GM12891 (cell line): ENCODE measurements at places on chromosomes 1 and 21.
A peak's percentile ranks its signal among the peaks of the same experiment; 100 is the strongest.

GRCh38 chr1:239155466-239156091 is 230.8 kb upstream of the CHRM3 start:
- no peak for DNase-seq

DNA sequence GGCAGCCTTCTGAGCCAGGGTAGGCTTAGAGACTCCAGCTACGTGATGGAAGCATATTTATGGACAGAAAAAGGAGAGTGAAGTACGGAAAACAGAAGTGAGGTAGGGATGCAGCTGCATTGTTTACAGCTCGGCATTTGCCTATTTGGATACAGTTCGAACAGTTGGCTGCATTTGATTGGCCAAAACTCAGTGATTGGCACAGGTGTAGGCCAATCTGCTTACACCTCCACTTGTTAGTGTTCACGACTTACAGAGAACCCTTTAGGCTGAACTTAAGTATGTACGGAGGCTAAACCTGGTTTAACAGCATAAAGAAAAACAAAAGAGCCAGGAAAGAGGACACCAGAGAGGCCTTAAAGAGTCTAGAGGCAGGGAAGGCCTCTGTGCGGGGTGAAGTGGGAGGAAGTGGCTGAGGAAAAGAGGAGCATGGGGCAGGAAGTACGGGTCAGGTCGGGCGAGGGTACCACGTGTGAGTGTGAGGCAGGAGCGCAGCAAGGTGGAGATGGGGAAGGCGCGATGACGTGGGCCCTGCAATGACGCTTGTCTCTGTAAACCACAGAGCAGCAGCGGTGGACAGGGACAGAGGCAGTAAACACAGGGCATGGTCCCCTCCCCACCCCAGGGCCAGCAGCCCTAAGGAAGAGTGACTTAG is 32.0 kb downstream of the RSPH1 start:
- DNase-seq = no peak

- DNase-seq = no peak
These were observed 33.8 kb downstream of the KCTD3 start for GRCh38 chr1:215600867-215601266.

GRCh38 chr1:167776151-167776550 is 54.4 kb downstream of the MPZL1 start:
- no peak for DNase-seq

GRCh38 chr1:226653311-226653921 is 85.7 kb downstream of the ITPKB start:
- DNase-seq = no peak

DNA sequence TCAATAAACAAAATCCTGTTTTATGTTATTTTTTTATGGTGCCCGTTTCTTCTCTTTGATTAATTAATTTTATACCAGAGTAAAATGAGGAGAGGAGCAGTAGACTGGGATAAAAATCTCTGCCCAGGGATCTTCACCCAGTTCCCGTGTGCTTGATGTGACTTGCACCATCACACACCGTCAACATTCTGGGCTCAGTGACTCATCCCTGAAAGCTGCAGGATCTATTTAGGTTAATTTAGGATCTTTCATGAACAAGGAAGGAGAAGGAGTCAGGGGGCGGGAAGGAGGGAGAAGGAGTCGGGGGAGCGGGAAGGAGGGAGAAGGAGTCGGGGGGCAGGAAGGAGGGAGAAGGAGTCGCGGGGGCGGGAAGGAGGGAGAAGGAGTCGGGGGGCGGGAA is 182.4 kb downstream of the SMYD3 start:
- no peak for DNase-seq

DNA sequence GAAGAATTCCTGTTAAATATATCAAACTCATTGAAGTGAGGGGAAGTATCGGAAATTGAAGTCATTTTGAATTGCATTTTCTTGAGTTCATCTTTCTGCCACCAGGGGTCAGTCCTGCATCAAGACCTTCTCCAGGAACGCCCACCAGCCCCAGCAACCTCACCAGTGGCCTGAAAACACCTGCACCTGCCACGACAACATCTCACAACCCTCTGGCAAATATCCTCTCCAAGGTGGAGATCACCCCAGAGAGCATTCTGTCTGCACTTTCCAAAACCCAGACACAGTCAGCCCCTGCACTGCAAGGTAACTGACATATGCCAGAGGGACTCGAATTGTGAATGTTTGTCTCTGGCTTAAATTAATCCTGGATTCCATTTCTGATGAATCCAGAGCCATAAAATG is 22.8 kb upstream of the TARS2 start:
- DNase-seq = peak; percentile 60

DNA sequence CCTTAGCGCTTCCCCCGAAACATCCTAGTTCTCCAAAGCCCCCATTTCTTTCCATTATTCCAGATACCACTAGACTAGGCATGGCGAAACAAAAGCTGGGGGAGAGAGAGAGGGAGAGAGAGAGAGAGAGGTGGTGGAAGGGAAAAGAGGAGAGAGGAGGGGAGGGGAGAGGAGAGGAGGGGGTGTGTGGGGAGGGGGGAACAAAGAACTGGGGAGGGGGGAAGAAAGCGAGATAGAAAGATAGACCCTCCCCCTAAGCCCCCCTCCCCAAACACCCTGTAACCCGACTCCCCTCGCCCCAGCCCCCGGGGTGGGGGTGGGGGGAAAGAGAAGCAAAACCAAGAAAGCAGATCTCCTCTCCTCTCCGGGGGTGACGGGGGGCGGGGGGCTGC is 352 bp downstream of the MEX3A start:
- DNase-seq = no peak

DNA sequence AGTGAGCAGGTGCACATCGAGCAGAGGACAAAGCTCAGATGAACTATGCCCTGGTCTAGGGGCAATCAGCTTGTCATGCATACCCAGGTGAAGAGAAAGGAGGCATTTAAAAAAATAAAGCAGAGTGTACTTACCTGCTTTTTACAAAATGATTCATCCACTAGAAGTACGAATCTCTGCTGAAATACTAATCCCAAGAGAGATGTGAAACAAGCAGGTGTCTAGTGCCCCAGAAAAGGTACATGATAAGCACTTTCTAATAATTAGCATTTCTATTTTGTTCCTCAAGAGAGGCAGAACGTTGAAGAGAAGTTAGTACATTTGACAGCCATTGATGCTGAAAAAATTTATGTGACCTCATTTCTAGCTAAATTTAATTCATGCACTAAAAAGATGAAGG is 31.1 kb downstream of the CHODL start:
- no peak for DNase-seq

- peak; percentile 72 for DNase-seq
These were observed 730 bp upstream of the PHF13 start for GRCh38 chr1:6612641-6613360.

GRCh38 chr1:205974712-205975111 is 28.5 kb downstream of the RAB7B start:
- no peak for DNase-seq

- DNase-seq = no peak
These were observed 155.0 kb upstream of the BEND5 start for GRCh38 chr1:48931506-48932192.

- no peak for DNase-seq
These were observed 30.2 kb upstream of the PRSS38 start for GRCh38 chr1:227785094-227785804.

DNA sequence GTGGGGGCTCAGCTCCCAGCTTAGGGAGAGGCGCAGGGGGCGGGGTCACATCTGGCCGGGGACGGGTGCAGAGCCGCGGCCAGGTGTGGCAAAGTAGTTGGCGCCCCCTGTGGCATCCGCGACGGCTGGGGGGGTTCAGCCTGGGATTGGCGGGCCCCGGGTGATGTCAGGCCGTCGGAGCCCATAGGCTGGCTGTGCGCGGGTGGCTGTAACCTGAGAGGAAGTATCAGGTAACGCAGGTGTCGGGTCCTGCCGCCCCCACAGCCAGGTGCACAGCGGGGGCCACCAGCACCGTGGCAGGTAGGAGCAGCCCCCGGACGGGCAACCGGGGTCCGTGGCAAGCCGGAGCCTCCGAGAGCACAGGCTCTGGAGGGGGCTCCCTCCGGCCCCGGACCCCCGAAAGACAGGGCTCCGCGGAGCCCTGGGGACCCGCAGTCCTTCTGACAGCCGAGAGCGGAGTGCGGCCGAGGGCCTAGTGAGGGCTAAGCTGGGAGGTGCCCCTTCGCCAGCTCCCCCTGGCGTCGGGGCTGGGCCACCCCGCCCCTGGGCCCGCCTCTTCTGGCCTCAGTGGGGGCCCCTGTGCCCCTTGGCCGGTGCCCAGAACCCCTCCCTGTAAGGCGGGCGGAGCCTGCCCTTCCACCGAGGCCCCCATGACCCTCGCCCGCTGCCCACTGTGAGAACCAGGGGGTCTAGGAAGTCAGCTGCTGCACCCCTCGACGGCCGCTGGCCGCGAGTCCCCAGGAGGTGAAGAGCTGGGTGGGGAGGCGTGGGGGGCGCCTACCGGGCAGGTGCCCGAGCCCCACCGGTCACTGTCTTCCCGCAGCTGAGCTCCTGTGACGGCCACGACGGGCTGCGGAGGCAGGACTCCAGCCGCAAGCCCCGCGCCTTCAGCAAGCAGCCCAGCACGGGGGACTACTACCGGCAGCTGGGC is 17.9 kb downstream of the TNFRSF25 start:
- DNase-seq = no peak

DNA sequence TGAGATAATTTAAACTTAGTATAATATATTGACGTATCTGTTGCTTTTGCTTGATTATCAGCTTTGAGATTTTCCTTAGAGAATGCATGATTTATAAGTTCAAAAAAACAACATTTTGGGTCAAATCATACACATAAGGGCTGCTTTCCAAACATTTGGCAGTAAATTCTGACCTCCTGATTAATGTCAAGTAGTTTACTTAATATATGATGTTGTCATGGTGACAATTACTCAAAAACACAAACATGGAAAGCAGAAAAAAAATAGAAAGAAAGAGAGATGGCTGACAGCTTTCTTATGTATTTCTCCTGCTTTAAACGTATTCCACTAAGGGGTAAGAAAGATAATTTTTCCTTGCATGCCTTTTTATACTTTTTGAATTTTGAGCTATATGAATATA is 258.2 kb upstream of the C1orf105 start:
- no peak for DNase-seq

- peak; percentile 26 for DNase-seq
These were observed 12.5 kb upstream of the ATF3 start for GRCh38 chr1:212595787-212596714.

- no peak for DNase-seq
These were observed 64.8 kb downstream of the TBX15 start for GRCh38 chr1:118923319-118923718.

GRCh38 chr1:76473591-76473990 is 393.7 kb upstream of the ST6GALNAC5 start:
- DNase-seq = no peak

DNA sequence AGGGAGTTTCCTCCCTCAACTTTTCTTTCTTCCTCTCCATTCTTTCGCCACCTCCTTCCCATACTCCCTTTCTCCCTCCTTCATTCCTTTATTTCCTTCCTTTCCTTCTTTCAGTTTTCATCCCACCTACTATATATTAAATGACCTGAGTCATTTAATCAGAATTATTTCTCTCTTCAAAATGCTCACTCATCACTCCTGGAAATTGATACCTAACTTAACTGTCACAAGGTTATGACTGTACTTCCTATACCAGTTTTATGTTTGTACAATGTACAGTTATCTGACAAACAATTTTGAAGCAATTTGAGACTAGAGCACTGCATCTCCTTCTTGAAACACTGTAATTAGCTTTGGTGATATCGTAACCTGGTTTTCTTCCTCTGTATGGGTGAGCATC is 41.4 kb downstream of the NEXN start:
- no peak for DNase-seq

GRCh38 chr21:27429710-27430341 is 462.9 kb upstream of the ADAMTS5 start:
- DNase-seq = no peak

DNA sequence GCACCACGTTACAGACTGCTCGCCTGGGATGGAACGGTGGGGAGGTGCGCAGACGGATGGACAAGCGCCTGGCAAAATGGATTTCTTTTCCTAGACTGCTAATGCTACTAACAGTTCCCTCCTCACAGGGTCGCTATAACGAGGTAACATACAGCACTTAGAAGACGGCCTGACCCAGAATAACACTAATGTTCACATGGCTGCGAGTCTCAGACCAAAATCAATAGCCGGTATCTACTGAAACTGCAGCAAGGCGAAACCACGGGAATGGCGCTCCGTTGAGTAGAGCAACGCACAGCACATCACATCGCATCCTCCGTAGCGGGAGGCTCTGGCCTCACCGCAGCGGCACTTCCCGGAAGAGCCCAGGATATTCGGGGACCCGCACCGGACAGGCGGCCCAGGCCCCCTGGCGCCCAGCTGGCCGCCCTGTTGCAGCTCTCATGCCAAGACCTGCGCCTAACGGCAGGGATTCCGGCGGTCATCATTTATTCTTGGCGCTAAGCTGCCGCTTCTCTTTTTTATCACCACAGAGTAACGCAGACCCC is 46.6 kb downstream of the VPS26C start:
- no peak for DNase-seq

- DNase-seq = no peak
These were observed 122.4 kb downstream of the TOMM20 start for GRCh38 chr1:235006132-235006721.

DNA sequence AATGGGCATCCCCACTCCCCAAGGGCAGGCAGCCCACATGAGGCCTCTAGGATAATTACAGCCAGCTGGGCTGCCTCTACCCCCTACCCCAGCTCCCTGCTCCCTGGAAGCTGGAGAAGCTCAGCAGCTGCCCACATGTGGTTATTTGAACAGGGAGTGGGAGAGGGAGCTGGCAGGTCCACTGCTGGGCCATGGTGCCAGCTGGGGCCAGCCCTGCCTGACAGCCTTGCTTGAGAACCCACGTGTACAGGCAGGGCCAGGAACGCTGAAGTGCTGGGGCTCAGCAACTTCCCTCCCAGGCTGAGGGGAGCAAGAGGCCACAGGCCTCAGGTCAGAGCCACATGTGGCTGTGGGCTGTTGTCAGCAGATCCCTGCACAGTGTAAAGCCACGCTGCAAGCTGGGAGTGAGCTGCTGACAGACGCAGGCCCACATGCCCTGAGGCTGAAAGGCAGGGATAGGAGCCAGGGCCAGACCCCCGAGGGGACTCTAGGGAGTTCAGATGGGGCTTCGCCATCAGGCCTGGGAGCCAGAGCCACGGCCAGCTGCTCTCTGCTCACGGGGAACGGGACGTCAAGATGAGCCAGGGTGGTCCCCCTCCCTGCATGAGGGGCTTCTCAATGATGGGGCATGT is 129.0 kb downstream of the SYF2 start:
- DNase-seq = no peak

- DNase-seq = no peak
These were observed 122.4 kb downstream of the AKT3 start for GRCh38 chr1:243727503-243728203.

GRCh38 chr1:78102916-78103315 is 57.1 kb downstream of the GIPC2 start:
- no peak for DNase-seq

GRCh38 chr1:156431769-156432668 is 63.0 kb downstream of the RHBG start:
- DNase-seq = no peak

DNA sequence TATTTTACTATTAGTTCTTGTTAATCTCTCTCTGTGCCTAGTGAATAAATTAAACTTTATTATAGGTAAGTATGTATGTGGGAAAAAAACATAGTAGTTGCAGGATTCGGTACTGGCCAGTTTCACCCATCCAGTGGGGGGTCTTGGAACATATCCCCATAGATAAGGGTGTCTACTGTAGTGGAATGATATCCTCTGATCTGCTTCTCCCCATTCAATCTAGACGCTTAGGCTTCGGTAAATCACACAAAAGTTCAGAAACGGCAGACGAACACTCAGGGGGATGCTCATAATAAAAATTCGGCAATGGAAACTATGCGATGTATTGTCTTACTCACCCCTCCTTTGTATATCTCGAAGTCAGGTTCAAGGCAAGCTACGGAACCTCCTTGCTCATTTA is 232.9 kb upstream of the COA6 start:
- no peak for DNase-seq
